ENCODE measurements at places on chromosomes 2 and 18. TPM values are rescaled to one million over a fixed set of nuclear protein-coding genes. Genes with fewer than 3 reads are reported as not detected.

TMEM178A gene
- total RNA-seq: 22.5 TPM

KLHL41 gene
- total RNA-seq: 56.3 TPM

DIPK1C gene
- total RNA-seq: not detected

COLEC12 gene
- 61.1 TPM for total RNA-seq

ADAM23 gene
- 9.3 TPM for total RNA-seq

ABCB11 gene
- 0.12 TPM for total RNA-seq

ARHGAP25 gene
- 3.0 TPM for total RNA-seq

SCN9A gene
- total RNA-seq: 1.4 TPM

RMC1 gene
- 13.5 TPM for total RNA-seq

UGT1A10 gene
- total RNA-seq: not detected

POLR1A gene
- 12.5 TPM for total RNA-seq

GNLY gene
- not detected for total RNA-seq

SLC35F6 gene
- 21.4 TPM for total RNA-seq

B3GNT2 gene
- 11.1 TPM for total RNA-seq

LIMS4 gene
- 2.1 TPM for total RNA-seq

ITPRID2 gene
- 30.3 TPM for total RNA-seq

SNORC gene
- 3.8 TPM for total RNA-seq

PAX8 gene
- total RNA-seq: not detected

COX5B gene
- total RNA-seq: 429 TPM

HOXD1 gene
- not detected for total RNA-seq

NEU2 gene
- not detected for total RNA-seq

PTGR3 gene
- total RNA-seq: 21.1 TPM

C2orf66 gene
- not detected for total RNA-seq

PAX3 gene
- total RNA-seq: 19.3 TPM

ADRA2B gene
- total RNA-seq: 61.8 TPM

SANBR gene
- 6.1 TPM for total RNA-seq

SPATA3 gene
- not detected for total RNA-seq

CRYGC gene
- not detected for total RNA-seq

SLC19A3 gene
- 0.04 TPM for total RNA-seq

CAPN10 gene
- total RNA-seq: 61.6 TPM

C2orf15 gene
- 2.3 TPM for total RNA-seq

CRYGD gene
- not detected for total RNA-seq

RHBDD1 gene
- 6.3 TPM for total RNA-seq

ELOA2 gene
- not detected for total RNA-seq

TBR1 gene
- total RNA-seq: 0.48 TPM

MAP4K4 gene
- 131 TPM for total RNA-seq

IRS1 gene
- total RNA-seq: 18.5 TPM

KIF5C gene
- 3.0 TPM for total RNA-seq

NIFK gene
- total RNA-seq: 20.4 TPM

MARCO gene
- not detected for total RNA-seq

TMEM169 gene
- total RNA-seq: 1.8 TPM

NMUR1 gene
- total RNA-seq: 0.15 TPM

LDLRAD4 gene
- 7.9 TPM for total RNA-seq

CTLA4 gene
- total RNA-seq: not detected

SERPINB13 gene
- not detected for total RNA-seq

BCL11A gene
- total RNA-seq: 15.7 TPM

SP140L gene
- 0.07 TPM for total RNA-seq

KIAA2012 gene
- not detected for total RNA-seq

VWC2L gene
- 0.11 TPM for total RNA-seq

NEU4 gene
- 0.56 TPM for total RNA-seq

All from cardiac muscle cell (in vitro differentiated cells and primary cell).